ENCODE measurements at places on chromosomes 12 and 14.

DNA sequence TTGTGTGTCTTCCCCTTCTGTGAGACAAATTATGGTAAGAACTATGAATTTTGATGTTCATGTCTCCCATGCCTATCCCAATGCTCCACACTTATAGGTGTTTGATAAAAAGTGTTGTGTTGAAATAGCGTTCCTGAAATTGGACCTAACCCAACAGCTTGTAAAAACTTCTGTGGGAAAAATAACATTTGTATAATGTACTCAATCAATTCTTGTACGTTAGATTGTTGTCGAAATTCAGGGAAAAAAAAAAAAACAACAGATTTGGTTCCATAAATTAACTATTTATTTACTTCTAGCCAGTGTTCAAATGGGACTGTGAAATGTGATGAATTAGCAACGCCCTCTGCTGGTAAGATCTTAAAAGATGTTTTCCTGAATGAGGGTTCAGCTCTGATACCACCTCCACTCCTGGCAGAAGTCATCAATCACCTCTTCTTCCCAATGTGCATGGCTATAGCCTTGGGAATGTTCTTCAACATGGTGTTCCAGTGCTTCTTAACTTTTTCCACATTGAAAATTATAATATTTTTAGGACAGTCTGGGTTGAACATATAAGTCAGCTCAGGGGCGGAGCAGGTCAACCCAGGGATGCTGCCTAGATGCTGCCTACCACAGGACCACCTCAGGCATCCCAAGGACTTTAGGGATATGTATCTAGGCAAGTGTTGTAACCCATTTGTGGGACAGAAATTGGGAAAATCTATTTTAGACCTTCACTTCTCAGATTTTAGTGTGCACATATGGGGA is 170.6 kb downstream of the OTOGL start:
- DNase-seq, result no peak

- no peak for DNase-seq
Measured at GRCh38 chr12:22264380-22264779, 70.1 kb downstream of the ST8SIA1 start.

DNA sequence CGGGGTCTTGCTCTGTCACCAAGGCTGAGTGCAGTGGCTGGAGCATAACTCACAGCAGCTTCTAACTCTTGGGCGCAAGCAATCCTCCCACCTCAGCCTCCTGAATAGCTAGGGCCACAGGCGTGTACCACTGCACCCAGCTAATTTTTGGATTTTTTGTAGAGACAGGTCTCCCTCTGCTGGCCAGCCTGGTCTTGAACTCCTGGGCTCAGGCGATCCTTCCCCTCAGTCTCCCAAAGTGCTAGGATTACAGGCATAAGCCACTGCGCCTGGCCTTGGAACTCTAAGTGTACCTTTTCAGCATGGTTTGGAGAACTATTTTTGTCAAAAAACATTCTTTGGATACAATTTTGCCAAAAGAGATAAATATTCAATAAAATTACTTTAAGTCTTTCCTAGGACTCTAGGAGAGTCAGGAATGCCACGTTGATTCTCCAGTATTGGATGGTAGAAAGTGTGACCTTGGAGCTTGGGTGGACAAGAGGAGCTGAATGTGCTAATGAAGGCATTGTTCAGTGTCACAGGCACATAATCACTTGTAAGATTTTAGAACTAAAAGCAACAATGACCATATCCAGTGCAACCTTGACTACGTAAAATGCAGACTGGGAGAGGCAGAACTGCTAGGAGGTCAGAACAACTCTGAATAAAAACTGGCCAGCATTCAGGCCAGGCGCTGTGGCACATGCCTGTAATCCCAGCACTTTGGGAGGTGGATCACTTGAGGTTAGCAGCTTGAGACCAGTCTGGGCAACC is 2.8 kb downstream of the SRSF9 start:
- peak; percentile 81 for DNase-seq

DNA sequence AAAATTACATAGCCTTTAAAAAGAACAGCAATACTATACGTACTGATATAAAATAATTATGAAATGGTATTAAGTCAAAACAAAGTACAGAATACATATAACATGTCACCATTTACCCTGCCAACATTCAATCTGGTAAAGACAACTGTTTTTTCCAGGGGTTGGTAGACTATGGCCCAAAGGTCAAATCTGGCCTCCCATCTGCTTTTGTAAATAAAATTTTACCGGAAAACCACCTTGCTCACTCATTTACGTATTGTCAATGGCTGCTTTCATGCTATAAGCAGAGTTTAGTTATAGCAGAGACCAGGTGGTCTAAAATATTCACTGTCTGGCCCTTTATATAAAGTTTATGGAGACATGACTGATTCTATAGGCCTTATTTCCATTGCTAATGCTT is 14.0 kb downstream of the CEP290 start:
- DNase-seq, result no peak

DNA sequence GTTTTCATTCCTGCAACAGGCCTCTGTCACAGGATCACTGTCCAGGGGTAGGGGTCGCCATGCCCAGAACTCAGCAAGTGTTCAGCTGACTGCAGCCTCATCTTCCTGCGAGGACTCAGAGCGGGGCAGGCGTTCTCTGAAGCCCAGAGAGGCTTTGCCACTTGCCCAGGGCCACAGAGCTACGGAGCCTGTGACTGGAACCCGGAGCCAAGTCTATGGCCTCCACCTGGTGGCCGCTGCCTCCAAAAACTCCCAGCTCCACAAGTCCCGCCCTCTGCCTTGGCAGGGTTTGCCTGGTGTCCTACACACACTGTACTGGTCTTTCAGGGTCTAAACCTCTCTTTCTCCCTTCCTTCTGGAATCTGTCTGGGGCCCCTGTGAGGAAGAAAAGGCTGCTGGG is 8.7 kb upstream of the PPP1R13B start:
- no peak for DNase-seq

- peak; percentile 67 for DNase-seq
Measured at GRCh38 chr14:96698960-96699539, 98.1 kb upstream of the VRK1 start.

- DNase-seq, result no peak
Measured at GRCh38 chr14:106528717-106529116, 1002.3 kb downstream of the TMEM121 start.

- no peak for DNase-seq
Measured at GRCh38 chr12:25712169-25712568, 159.1 kb upstream of the LMNTD1 start.

DNA sequence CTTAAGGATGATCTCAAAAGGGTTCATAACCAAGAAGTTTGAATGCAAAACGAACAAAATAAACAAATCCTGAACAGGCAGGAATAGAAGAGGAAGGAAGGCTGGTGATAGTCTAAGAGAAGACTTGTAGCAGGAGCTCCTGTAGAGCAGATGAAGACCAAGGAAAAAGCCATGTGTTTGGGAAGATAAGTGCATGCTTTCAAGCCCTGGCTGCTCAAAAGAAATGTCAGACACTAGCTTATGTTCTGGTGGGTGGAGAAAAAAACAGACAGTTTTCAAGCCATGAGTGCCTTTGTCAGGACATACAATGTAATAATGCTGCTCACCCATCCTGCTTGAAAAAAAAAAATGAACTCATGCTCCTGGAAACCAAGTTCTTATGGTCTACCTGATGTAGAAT is 27.4 kb downstream of the TAOK3 start:
- no peak for DNase-seq

Measured in activated effector memory CD4-positive, alpha-beta T cell treated with anti-CD3 and anti-CD28 coated beads, Interleukin-2, amount 50 U/mL, for 16 hours (primary cell).